ENCODE measurements at places on chromosomes 1 and 21.
A peak's percentile ranks its signal among the peaks of the same experiment; 100 is the strongest.

GRCh38 chr21:46128106-46128932 is 27.1 kb downstream of the FTCD start:
- peak; percentile 86 for DNase-seq

- no peak for DNase-seq
Observed at GRCh38 chr1:34500451-34500850, 254.4 kb upstream of the GJB5 start.

GRCh38 chr21:39669485-39669884 is 56.7 kb downstream of the B3GALT5 start:
- DNase-seq: no peak

DNA sequence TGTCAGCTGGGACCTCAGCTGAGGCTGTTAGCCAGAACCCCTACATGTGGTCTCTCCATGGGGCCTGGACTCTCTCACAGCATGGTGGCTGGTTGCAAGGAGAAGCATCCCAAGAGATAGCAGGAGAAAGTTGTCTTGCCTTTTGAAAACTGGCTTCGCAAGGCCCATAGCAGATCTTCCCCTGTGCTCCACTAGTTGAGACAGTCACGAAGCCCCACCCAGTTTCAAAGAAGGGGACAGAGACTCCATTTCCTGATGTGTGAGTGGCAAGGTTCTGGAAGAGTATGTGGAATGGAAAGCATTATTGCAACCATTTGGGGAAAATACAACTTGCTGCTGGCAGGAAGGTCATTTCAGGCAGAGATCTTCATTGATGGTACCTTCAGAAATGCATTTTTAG is 7.5 kb upstream of the CSRP1 start:
- DNase-seq: no peak

GRCh38 chr21:46079352-46080170 is 18.4 kb upstream of the COL6A2 start:
- DNase-seq: peak; percentile 21

DNA sequence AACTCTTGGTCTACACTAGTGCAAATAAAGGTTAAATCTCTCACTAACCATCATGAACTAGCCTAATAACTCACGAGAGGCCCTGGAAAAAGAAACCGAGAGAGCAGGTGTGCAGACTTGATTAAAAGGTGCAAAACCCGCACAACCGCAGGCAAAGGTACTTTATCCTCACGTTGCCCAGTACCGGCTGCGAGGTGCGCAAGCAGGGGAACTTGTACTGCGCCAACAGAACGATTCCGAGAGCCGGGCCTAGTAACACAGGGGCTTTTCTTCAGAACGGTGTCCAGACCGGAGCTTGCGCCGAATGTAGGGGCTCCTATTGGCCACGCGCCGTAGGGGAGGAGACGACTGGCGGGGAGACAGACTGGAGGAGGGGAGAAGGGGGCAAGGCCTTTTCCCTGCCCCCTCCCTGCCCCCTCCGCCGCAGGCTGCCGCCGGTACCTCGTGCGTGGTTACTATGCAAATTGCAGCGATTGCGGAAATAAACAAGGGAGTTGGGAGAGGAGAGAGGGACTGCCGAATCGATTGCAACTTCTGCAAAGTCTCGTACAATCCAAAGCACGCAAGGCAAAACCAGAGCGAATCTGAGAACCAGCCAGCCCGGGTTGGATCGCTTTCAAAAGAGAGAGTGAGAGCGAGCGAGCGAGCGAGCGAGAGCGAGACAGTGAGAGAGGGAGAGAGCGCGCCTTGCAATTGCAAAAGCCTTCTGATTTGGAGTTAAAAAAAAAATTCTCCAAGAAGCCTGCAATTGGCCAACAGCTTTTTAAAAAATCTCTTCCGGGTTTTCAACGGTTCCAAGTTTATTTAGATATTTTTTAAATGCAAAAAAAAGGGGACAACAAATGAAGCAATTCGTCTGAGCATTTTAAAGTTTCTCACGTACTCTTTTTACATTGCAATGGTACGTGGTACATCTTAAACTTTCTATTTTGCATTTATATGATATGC is 5.4 kb upstream of the NFIA start:
- DNase-seq: peak; percentile 87

- no peak for DNase-seq
Observed at GRCh38 chr21:34077888-34078287, 4.5 kb downstream of the MRPS6 start.

GRCh38 chr1:195898924-195899323 is 709.3 kb downstream of the KCNT2 start:
- no peak for DNase-seq

GRCh38 chr1:159341736-159342135 is 39.6 kb downstream of the FCER1A start:
- no peak for DNase-seq

- DNase-seq: no peak
Observed at GRCh38 chr1:61005614-61006580, 76.5 kb upstream of the NFIA start.

GRCh38 chr1:185369786-185370185 is 52.7 kb upstream of the IVNS1ABP start:
- no peak for DNase-seq

- DNase-seq: no peak
Observed at GRCh38 chr1:211644653-211645052, 30.8 kb downstream of the NEK2 start.

DNA sequence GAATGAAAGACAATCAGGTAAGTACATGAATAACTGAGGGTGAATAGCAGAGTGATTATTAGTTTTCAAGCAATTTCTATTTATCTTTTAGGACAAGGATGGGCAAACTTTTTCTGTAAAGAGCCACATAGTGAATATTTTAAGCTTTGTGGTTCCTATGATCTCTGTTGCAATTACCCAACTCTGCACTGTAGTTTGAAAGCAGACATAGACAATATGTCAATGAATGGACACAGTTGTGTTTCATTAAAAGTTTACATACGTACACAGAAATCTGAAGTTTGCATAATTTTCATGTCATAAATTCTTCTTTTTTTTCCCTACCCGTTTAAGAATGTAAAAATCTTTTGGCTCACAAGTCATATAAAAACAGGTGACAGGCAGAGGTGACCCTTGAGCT is 71.4 kb downstream of the ZNF281 start:
- DNase-seq: no peak

GRCh38 chr1:201783058-201783457 is 45.9 kb upstream of the IPO9 start:
- no peak for DNase-seq

- no peak for DNase-seq
Observed at GRCh38 chr1:87004857-87005256, 90.4 kb downstream of the HS2ST1 start.

DNA sequence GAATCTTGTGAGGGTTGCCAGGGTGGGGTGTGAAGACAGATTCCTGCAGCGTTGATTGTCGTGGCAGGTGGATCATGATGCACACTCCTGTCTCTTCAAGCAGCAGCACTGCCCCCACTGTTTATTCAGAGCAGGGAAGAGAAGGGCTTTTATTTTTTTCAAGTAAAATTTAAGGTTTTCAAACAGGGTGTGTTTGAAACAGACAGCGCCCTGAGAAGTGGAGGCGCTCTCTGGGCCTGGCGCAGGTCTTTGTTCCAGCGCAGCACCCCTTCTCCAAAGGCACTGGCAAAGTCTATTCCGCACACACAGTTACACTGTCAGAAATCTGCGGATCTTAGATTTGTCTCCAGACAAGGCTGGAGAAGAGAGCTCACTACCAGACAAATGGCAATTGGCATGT is 7.0 kb downstream of the C1orf53 start:
- DNase-seq: no peak

GRCh38 chr21:38897532-38898421 is 92.0 kb downstream of the ETS2 start:
- DNase-seq: no peak

GRCh38 chr1:59007429-59007819 is 223.6 kb upstream of the JUN start:
- no peak for DNase-seq

DNA sequence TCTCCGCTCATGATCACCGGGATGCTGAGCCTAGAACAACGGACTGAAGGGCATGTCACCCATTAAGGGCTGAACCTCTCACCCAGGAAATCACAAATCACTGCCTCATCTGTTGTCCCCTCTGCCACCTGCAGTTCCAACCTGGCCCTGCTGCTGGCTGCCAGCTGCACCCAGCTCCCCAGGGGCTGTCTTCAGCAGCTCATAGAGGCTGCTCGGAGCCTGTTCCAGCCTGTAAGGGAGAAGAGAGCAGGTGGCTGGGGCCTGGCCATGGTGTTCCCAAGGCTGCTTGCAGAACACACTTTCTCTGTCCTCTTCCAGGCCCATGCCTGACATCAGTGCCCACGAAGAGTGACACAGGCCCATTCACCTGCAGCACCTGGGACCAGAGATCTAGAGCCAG is 44.5 kb upstream of the DISP3 start:
- no peak for DNase-seq

GRCh38 chr1:30414851-30415165 is 308.6 kb downstream of the MATN1 start:
- DNase-seq: no peak

- DNase-seq: no peak
Observed at GRCh38 chr1:39833121-39833520, 44.5 kb upstream of the BMP8B start.

All from heart left ventricle (tissue), 16 donors.